Spleen (tissue), 13 donors: ENCODE measurements at places on chromosomes 11 and 22. TPM values are rescaled to one million over a fixed set of nuclear protein-coding genes. Genes with fewer than 3 reads are reported as not detected.

The TMEM9B gene
- total RNA-seq, result 54.7 TPM

The YPEL4 gene
- 1.6 TPM for total RNA-seq

The CCND1 gene
- 14.3 TPM for total RNA-seq

The ACTN3 gene
- not detected for total RNA-seq

The OR10A6 gene
- total RNA-seq, result not detected

The MYOD1 gene
- total RNA-seq, result not detected

The RBM4B gene
- 18.8 TPM for total RNA-seq

The SAA4 gene
- total RNA-seq, result not detected

The OR5B21 gene
- total RNA-seq, result not detected

The PLAAT5 gene
- total RNA-seq, result not detected

The KRTAP5-7 gene
- not detected for total RNA-seq

The EMID1 gene
- total RNA-seq, result 90.3 TPM

The ARHGEF17 gene
- total RNA-seq, result 44.6 TPM

The PHOX2A gene
- total RNA-seq, result not detected

The DNAJB7 gene
- not detected for total RNA-seq
